ENCODE measurements at places on chromosomes 11 and 22. TPM values are rescaled to one million over a fixed set of nuclear protein-coding genes. Genes with fewer than 3 reads are reported as not detected.

The INS gene
- not detected for total RNA-seq

The PRR14L gene
- 41.1 TPM for total RNA-seq

DNA sequence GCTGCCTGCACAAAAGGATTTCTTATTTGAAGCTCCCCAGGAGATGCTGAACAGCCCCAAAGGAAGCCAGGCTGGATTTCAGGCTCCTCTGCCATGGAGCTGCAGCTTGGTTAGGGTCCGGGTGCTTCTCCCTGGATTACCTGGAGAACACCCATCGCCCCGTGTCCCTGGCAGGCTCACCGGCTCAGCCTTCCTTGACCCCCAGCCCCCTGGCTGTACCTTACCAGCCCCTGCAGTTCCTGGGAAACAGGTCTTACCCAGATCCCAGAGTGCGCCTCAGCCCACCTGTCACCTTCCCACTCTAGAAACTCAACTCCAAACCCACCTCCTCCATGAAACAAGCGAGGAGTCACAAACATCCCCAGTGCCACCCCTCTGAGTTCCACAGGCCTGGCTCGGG, 45.3 kb upstream of the CD5 start:
- peak; percentile 6 for DNase-seq

DNA sequence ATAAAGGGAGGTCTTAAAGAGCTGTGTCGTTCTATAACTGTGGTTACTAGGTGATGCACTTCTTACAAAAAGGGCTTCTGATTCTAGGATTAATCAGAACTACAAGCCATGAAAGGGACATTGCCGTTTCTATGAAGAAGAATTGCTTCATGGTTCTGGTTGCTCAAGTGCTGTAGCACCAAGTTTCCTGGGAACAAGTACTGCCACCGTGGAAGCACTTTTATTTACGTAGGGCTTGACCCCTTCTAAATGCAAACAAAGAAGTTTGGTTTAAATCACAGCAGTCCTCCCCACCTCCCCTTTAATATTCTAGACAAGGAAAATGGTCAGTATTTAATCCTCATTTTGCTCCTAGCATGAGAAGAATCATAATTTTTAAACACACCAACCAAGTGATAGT, 9.8 kb downstream of the YAP1 start:
- DNase-seq, result no peak

GRCh38 chr11:24587635-24588034, 90.8 kb downstream of the LUZP2 start:
- no peak for DNase-seq

DNA sequence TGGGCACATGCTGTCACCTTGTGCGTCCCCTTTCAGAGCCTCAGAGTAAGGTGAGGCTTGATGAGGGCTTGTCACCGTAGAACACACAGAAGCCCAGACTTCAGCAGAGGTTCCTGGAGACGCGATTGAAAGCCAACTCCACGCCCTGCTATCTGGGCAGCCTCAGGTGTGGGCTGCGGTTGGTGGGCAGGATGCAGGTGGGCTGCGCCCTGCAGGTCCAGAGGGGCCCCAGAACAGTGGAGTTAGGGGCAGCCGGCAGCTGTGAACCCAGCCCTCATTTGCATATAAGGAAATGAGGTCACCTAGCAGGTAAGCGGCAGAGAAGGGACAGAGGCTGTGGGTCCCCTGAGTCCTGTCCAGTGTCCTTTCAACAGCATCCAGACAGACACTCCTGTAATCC, 15.4 kb downstream of the PHLDA2 start:
- no peak for DNase-seq

GRCh38 chr11:30938171-30938570, 352.0 kb upstream of the MPPED2 start:
- no peak for DNase-seq

The KRTAP5-11 gene
- total RNA-seq, result not detected

The PAMR1 gene
- 4.2 TPM for total RNA-seq

- no peak for DNase-seq
These were observed 33.1 kb upstream of the MRGPRX1 start for GRCh38 chr11:18972336-18972735.

Measured in upper lobe of left lung (tissue), 6 donors.